LNCaP clone FGC (cell line): ENCODE measurements at places on chromosomes 13 and 19.

- no peak for DNase-seq
Measured at GRCh38 chr13:35979361-35979951, 151.7 kb downstream of the DCLK1 start.

DNA sequence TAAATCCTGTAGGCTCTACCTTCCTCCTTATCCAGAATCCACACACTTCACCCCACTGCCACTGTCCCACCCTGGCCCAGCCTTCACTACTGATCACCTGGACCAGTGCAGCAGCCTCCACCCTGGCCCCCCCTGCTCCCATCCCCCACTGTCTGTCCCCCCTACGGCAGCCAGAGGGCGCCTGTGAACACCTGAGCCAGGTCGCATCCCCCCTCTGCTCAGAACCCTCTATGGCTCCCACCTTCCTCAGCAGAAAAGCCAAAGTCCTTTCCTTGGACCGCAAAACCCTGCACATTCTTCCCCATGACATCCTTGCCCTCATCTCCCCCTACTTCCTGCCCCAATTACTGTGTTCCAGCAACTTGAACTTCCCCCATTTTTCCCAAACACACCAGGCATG lies 20.6 kb downstream of the ELAVL3 start:
- no peak for DNase-seq

- DNase-seq, result no peak
Measured at GRCh38 chr19:43639519-43640423, at the start of gene CADM4. TSS of gene CADM4 (minus strand) at chr19:43639850. CDS start at chr19:43639790, 60 bp downstream.

DNA sequence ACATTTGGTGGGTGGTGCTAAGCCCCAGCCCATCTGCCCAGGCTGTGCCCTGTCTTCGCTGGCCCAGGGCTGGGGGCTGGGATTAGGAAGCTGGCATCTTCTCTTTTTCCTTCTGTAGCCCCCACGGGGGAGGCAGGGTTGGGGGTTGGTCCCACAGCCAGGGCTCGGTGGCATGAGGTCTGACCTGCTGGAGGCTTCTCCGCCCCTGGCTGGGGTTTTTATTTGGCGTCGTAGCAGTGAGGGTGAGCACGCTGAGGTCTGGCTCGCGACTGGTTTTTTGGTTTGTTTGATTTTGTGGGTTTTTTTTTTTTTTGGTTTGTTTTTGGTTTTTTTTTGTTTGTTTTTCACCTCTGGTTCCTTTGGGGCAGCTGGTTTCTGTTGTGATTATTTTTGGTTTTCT lies 14.7 kb downstream of the ZNF574 start:
- DNase-seq, result no peak

DNA sequence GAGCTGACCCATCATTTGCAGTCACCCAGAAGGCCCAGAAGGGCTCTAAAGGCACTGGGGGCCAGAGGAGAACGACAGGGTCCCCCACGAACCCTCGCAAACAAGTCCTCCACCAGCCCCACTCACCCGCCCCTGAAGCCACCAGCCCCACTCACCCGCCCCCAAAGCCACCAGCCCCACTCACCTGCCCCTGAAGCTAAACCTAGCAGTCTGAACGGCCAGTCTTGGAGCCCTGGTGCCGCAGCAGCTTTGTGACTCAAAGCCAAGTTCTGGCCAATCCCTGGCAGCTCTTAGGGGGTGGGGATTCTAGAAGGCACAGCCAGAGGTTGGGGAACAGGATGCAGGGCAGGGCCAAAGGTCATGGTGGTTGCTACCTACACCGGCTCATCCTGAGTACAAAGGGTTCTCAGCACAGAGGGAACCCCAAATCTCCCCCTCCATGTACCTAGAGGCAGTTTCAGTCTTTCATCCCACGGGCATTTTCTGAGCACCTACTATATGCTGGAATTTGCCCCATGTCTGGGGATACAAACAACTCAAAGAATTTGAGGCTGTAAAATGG lies at the start of gene IQCN:
TSS of gene IQCN (minus strand) at position 234 of the 562 bp plus-strand sequence. CDS start 4,974 bp downstream, outside the sequence.
- no peak for DNase-seq

GRCh38 chr13:40779796-40780285 lies 8.9 kb upstream of the MRPS31 start:
- DNase-seq, result no peak

DNA sequence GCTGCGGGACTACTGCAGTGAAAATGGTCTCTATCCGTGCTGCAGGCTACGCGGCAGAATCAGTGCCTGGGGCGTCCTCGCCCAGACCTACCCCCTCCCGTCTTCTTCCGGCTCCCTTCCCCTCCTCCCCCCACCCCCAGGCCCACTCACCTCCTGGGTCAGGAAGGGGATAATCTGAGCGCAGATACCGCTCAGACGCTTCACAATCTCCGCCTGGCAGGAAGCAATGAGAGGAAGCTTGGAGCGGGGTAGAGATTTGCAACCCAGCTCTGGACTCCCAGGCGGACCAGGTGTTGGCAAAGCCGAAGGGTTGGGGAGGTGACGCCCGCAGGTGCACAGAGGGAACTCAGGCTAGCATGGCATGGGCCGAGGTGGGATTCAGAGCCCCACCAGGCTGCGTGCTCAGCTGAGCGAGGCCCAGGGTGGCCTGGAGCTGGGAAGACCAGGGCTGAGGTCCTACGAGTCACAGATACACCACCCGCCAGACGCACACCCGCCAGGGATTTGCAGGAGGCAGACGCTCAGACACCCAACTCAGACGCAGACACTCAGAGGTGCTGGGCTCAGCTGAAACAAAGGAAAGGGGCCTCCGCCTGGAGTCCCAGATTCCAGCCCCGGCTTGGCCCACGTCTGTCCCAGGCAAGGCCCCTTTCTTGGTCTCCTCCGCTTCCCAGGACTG lies 4.1 kb downstream of the TLE2 start:
- DNase-seq, result no peak

GRCh38 chr13:99367663-99368448 lies 60.7 kb upstream of the GPR183 start:
- no peak for DNase-seq

DNA sequence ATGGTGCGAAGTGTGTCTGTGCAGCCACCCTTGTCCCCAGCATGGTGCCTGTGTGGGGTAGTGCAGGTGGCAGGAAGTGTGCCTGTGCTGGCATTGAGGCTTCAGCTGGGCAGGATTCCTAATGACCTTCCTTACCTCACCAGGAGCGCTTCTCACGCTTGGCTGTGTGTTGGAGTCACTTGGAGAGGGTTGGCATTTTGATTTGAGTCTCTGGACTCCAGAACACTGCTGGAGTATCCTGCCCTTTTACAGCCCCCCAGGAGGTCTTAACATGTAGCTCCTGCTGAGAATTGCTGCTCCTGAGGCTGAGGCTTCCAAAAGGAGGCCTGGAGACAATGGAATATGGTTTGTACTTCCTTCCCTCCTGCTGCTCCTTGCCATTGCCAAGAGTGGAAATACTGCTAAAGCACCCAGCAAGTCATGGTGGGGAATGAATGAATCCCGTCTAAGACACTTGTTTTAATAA lies 87.1 kb downstream of the ARHGEF7 start:
- DNase-seq, result no peak

- DNase-seq, result no peak
Measured at GRCh38 chr19:31496076-31496475, 146.8 kb upstream of the TSHZ3 start.

DNA sequence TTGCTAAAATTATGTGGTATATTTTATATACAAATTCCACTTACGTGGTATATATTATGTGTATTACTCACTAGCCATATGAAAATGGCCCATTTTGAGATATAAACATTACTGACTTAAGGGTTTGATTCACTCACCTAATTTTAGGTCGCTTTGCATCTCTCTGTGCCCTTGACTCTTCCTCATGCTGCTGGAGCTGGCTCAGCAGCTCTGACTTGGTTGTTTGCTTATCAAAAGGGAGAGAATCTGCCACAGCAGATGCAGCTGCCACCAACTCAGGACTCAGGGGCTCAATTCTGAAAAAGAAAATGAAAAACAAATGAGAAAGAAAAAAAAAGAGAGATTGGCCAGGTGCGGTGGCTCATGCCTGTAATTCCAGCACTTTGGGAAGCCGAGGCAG lies 12.2 kb downstream of the MRPS31 start:
- DNase-seq, result no peak

DNA sequence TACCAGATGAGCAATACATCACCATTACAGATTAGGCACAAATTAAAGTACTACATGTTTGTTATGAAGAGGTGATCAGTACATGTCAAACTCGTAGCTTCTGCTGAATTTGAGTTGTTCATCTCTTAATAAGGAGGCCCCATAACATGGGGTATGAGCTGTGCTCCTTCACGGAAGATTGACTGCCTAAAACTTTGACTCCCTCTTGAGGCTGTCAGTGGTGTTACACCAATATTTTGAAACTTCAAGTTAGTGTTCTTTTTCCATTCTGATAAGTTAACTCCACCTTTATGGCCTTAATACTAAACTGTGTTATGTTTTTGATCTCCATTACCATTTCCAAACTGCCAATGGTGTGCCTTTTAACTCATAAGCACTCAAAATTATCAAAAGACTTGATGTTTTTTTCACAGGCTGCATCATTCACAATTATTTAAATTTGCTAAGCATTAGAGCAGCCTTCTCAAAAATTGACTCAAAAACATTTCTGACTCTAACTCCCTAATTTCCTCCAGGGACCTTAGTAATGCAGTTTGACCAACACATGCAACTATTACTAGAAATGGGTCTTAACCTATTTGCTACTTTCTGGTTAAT lies 1591.5 kb downstream of the PCDH9 start:
- no peak for DNase-seq

- DNase-seq, result no peak
Measured at GRCh38 chr19:57282011-57282643, 1.8 kb downstream of the ZNF460 start.

DNA sequence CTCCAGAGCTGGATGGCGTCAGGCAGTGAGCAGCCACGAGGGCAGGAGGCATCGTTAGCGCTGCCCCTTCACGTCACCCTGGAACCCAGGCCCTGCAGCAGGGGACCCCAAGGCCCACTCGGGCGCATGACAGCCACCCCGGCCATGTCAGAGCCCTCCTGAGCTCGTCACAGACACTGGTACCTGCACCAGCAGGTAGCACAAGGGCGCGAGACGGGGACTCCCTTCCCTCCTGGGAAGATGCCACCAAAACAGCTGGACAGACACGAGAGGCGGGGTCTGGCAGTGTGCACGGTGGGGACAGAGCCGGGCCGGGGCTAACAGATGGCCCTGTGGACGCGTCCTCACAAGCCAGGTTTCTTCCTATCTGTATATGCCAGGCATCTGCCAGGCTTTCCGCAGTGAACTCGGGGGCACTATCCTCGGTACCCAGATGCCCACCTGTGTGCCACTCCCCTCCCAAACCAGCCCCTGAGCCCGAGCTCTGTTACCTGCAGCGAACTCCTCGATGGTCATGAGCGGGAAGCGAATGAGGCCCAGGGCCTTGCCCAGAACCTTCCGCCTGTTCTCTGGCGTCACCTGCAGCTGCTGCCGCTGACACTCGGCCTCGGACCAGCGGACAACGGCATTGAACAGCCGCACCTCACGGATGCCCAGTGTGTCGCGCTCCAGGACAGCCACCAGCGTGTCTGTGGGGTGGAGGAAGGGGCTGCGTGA lies 25.8 kb downstream of the BTBD2 start:
- no peak for DNase-seq

DNA sequence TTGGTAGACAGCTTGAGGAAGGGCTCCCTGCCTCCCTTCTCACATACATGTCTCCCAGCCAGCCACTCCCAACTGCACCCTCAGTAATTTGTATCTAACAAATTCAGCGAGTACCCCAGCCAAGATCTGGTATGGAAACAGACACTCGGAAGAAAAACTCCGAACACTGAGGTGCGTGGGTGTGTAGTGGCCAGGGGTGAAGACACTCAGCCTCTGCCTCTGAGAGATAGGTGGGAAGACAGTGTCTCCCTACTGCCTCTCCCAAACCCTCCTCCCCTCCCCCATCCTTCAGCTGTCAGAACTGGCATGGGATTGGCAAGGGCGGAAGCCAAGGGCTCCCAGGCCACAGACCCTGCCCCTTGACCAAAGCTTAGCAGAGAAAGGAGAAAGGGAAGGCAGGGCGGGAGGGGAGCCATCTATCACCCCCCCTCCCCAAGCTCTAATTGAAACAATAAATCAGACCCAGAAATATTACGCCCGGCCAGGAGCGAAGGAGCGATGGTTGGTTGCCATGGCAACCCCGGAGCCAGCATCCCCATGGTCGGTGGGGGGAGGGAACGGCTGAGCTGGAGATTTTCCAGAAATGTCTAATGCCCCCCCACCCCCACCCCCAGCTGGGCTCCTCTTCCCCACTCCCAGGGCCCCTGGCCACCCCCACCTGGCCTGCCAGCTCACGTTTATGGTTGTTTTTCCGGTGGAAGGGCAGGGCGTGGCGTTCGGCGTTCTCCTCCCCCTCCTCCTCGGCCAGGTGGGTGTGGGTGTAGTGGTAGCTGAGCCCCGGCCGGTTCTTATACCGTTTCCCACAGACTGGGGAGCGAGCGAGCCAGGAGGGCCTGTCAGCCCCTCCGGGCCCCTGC lies 7.0 kb downstream of the DPF1 start:
- DNase-seq, result no peak

DNA sequence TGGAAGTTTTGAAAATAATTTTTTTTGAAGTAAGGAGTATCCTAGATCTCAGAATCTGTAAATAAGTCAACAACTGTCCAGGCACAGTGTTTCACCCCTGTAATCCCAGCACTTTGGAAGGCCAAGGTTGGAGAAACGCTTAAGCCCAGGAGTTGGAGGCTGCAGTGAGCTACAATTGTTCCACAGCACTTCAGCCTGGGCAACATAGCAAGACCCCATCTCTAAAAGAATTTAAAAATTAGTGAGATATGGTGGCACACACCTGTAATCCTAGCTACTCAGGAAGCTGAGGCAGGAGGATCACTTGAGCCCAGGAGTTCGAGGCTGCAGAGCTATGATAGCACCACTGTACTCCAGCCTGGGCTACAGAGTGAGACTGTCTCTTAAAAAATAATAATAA lies 87.2 kb upstream of the ZNF507 start:
- DNase-seq, result no peak

GRCh38 chr13:43305416-43305815 lies 282.0 kb downstream of the DNAJC15 start:
- DNase-seq, result no peak
